ENCODE measurements at places on chromosomes 2 and 18.

DNA sequence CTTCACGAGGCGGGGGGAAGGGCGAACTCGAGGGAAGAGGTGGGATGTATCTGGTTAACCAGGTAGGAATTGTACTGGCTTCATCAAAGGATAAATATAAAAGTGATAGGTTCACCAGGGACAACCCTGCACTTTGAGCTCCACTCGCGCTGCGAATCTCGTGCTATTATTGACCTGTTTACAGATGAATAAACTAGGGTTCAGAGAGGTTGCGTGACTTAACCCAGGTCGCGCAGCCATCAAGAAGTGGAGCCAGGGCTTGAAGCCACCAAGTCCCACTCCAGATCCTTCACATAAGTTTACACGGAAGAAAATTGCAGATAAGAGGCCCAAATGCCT lies 1.4 kb upstream of the CYP1B1 start:
- DNase-seq: no peak

GRCh38 chr2:106160786-106161261 lies 33.3 kb downstream of the UXS1 start:
- DNase-seq: no peak

DNA sequence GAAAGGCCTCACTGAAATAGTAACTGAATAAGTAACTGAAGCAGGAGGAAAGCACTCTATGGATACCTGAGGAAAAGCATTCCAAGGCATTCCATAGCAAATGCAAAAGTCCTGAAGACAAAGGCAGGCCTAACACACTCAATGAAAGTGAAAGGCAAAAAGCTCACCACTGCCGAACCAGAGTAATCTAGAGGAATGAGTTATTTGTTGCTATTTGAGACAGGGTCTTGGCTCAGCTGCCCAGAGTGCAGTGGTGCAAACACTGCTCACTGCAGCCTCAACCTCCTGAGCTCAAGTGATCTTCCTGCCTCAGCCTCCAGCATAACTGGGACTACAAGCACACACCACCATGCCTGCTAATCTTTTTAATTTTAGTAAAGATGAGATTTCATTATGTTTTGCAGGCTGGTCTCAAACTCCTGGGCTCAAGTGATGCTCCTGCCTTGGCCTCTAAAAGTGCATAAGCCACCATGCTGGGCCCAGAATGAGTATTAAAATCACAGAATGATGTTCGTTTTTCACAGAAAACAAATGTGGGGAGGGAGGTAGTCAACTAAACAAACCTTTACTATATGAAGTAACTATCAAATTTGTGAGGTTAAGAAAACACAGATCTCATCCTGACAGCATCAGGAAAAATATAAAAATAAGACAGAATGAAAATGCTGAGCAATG lies 17.9 kb downstream of the PIAS2 start:
- no peak for DNase-seq

DNA sequence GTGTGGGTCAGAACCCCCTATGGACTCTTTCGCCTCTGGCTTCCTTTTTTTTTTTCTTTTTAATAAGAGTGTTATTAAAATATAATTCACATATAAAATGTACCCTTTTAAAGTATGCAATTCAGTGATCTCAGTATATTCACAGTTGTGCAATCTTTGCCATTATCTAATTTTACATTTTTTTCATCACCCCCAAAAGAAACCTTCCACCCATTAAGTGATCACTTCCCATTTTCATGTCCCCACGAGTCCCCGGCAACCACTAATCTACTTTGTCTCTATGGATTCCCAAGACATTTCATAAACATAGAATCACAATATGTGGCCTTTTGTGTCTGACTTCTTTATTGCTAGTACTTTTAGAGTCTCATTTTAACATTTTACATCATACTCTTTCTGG lies 38.7 kb upstream of the ANXA4 start:
- DNase-seq: no peak

GRCh38 chr2:165691615-165692014 lies 102.4 kb downstream of the GALNT3 start:
- no peak for DNase-seq

- peak; percentile 36 for DNase-seq
Observed at GRCh38 chr2:48589170-48589767, 28.4 kb upstream of the GTF2A1L start.

GRCh38 chr2:119431976-119432850 lies 559 bp downstream of the TMEM37 start:
- no peak for DNase-seq

- no peak for DNase-seq
Observed at GRCh38 chr2:231862071-231862470, 64.1 kb downstream of the NPPC start.

- DNase-seq: no peak
Observed at GRCh38 chr2:216465579-216466195, 33.0 kb upstream of the RPL37A start.

- no peak for DNase-seq
Observed at GRCh38 chr2:25279091-25279651, 62.6 kb downstream of the DNMT3A start.

GRCh38 chr2:204260901-204261300 lies 284.4 kb upstream of the PARD3B start:
- DNase-seq: no peak

DNA sequence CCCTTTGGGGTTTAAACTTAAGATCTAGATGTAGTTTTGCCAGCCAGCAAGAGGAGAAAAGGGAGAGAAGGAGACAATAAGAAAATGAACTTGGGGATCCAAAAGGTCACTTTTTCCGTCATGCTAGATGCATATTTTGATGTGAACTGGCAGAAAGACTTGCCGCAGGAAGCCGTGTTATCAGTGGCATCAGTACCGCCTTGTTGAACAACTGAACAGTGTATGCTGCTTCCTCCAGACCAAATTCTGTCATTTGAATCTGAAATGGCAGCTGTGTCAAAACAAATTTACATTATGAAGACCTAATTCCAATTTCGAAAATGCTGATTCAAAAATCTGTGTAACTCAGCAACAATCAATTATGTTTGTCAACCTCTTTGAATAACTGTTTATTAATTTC lies 42.1 kb downstream of the TMEM200C start:
- no peak for DNase-seq

GRCh38 chr18:44135741-44136140 lies 544.9 kb upstream of the SETBP1 start:
- DNase-seq: no peak

DNA sequence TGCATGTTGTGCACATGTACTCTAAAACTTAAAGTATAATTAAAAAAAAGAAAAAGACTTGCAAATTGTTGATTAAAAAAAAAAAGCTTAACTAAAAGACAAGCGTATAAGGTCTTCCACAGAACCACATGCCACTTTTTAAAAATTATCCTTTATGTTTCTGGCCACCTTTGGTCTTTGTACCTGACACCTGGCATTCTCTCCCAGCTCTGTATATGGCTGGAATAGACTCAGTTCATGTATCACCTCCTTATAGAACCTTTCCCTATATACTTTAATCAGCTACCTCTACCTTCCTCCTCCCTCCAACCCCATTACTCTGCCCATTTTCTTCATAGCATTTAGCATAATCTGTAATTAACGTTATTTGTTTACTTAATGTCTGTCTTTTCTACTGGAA lies 32.6 kb downstream of the HYCC2 start:
- no peak for DNase-seq

DNA sequence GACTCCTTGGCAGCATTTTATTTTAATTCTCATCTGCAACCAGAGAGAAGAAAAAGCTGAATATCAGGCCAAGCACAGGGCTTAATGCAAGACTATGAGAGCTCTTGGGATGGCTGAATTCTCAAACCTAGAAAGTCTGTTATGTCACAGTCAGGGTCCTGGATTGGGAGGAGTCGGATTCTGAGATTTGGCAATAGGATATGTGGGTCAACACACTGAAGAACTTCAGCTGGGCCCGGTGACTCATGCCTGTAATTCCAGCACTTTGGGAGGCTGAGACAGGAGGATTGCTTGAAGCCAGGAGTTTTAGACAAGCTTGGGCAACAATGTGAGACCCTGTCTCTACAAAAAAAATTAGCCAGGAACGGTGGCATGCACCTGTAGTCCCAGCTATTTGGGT lies 102.4 kb downstream of the COL3A1 start:
- no peak for DNase-seq

DNA sequence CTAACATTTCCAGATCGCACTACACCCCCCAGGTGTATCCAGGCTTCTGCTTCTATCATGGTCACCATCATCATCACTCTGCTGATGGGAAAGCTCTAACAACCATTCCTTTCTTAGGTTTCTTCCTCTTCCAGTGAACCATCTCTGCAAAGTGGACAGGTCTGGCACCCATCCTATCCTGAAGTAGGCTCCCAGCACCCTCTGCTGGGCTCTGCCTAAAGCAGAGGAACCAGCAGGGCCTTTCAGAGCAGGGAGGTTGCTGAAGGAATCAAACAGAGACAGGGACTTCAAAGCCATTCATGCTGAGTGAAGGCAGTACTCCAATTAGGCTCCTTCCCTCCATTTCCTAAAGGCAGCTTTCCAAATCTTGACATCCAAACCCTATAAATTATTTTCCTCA lies 27.2 kb upstream of the SATB2 start:
- DNase-seq: no peak

- DNase-seq: peak; percentile 2
Observed at GRCh38 chr2:118222672-118223421, 134.6 kb downstream of the INSIG2 start.

GRCh38 chr2:24472416-24472815 lies 18.6 kb upstream of the NCOA1 start:
- DNase-seq: no peak

GRCh38 chr18:55448420-55448819 lies 139.6 kb downstream of the TCF4 start:
- DNase-seq: no peak

DNA sequence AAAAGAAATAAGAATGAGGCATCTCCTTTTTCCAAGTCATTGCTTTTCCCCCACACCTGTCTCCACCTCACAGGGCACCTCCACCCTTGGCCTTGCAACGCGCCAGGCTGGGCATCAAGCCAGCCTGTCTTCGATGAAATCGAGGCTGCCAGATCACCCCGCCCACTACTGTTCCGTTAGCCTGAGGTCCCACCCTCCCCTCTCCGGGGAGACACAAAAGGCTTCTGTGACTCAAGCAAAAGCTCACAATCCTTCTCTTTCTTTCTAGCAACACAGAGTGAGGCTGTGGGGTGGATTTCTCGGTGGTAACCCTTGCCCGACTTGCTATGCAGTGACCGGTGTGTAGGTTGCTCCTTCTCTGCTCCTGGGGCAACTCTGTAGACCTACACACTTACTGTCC lies 9.9 kb downstream of the TNP1 start:
- DNase-seq: no peak

- DNase-seq: no peak
Observed at GRCh38 chr18:62984656-62985315, 269.4 kb downstream of the PHLPP1 start.

GRCh38 chr2:232567721-232568120 lies 17.2 kb downstream of the EIF4E2 start:
- no peak for DNase-seq

DNA sequence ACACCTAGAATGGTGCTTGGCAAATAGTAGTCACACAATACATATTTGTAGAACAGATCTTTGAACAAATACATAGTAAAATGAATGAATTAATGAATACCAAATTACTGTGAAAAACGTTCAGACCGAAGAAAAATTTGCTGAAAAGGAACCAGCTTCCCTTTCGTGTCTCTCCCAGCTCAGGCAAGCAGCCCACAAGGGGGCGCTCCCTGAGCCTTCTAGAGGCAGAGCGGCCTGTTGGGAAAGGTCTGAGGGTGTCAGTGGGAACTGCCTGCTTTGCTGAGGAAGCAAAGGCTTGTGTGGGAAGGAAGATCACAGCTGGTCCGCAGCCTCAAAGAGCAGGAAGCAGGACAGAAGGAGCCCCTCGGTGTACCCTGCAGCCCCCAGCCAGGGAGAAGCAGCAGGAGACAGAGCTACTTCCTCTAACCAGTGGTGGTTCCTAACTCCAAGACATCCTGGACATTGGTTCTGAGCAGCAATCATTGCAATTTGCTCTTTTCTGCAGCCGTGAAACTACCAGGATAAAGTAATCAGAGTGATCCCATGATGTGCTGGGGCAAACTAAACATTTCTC lies 231.1 kb downstream of the ANKRD30B start:
- DNase-seq: peak; percentile 53

DNA sequence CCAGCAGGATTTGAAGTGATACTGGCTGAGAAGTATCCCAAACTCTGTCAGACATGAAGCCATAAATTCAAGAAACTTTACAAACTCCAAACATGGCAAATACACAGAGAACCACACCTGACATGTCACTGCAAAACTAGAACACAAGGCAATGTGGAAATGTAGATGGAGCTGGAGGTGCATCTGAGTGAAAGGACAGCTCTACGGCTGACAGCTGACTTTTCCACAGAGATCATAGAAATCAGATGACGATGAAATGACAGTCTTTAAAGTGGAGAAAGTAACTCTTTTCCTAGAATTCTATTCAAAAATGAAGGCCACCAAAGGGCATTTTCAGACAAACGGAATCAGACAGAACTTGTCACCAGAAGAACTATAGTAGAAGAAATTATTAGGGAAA lies 97.5 kb downstream of the LDLRAD4 start:
- DNase-seq: no peak

- DNase-seq: no peak
Observed at GRCh38 chr2:180706694-180707093, 273.7 kb upstream of the UBE2E3 start.

DNA sequence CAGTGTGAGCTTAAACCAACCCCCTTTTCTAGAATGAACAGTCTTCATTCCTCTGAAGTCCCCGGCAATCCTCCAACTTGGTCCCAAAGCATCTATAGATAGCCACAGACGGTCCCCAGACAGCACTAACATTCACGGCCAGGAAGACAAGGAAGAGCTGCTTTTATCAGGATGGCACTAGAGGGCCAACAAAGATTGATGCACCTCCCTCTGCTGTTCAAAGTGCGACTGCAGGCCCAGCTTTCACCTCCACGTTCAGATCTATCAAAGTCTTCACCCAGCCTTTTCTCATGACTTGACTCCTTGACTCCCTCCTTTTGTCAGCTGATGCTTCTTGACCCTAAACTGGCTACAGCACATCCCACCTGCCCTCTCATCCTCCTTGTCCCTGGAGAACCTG lies 54.3 kb downstream of the RNF152 start:
- no peak for DNase-seq

GRCh38 chr2:10132996-10133647 lies 10.6 kb downstream of the RRM2 start:
- no peak for DNase-seq

DNA sequence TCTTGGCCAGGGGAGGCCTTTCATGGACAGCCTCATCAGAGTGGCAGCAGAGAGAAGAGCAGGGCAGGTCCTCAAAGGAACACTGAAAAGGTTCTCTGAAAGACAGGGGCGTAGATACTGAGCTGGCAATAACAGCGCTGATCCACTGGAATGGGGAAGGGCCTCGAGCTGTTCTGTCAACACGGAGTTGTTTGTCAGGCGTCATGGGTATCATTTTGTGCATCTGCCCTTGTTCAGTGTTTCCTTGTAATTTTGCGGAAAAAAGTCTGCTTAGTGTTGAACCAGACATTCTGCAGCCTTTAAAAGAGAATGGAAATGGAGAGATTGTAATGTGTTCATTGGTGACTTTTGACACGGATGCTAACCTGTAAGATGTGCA lies 21.5 kb downstream of the AGAP1 start:
- no peak for DNase-seq

DNA sequence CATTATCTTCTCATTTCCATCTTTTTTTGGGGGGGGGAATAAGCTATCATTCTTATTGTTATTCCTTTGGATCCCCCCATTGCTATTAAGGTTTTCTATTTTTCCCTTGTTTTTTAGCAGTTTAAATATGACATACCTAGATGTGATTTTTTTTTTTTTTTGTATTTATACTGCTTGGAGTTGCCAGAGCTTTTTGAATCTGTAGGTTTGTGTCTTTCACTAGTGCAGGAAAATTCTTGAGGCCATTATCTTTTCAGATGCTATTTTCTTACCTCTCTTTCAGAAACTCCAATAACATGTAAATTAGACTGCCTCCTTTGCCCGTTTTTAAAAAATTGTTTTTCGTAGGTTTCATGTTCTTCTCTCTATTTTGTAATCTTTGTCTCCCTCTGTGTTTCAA lies 88.6 kb downstream of the WDR7 start:
- DNase-seq: no peak

Data from NCI-H1694 (cell line).